ENCODE measurements at places on chromosomes 6 and 20. TPM values are rescaled to one million over a fixed set of nuclear protein-coding genes. Genes with fewer than 3 reads are reported as not detected.

Gene DNAH8
- 14.6 TPM for total RNA-seq

Gene MATN4
- 0.52 TPM for total RNA-seq

Gene CCN6
- total RNA-seq: not detected

Gene GSTA2
- under 0.01 TPM for total RNA-seq

Gene AGER
- 0.52 TPM for total RNA-seq

Gene MUC21
- total RNA-seq: not detected

Gene DSP
- total RNA-seq: 3.1 TPM

Gene CST7
- 1.0 TPM for total RNA-seq

Gene FNDC1
- total RNA-seq: 71.0 TPM

Gene CST4
- not detected for total RNA-seq

Gene GINS1
- 4.2 TPM for total RNA-seq

Gene FUT9
- under 0.01 TPM for total RNA-seq

Gene GGT7
- 2.6 TPM for total RNA-seq

Gene OCSTAMP
- not detected for total RNA-seq

Gene DCDC2
- total RNA-seq: not detected

Gene MOG
- total RNA-seq: not detected
